ENCODE measurements at places on chromosomes 3 and 15.

DNA sequence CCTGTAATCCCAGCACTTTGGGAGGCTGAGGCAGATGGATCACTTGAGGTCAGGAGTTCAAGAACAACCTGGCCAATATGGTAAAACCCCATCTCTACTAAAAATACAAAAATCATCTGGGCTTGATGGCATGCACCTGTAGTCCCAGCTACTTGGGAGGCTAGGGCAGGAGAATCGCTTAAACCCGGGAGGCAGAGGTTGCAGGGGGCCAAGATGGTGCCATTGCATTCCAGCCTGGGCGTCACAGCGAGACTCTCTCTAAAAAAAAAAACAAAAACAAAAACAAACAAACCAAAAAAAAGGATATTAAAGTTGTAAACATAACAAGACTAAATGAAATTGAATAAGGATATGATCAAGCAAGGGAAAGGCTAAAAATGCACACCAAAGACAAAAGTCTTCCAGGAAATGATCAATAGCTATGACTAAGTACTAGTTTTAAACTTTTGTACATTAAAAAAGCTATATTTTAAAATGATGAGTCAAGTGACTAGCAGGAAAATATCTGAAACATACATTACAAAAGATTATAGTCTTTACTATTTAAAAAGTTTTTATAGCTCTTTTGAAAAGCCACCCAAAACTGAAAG is 28.6 kb downstream of the KLHL6 start:
- DNase-seq: no peak

DNA sequence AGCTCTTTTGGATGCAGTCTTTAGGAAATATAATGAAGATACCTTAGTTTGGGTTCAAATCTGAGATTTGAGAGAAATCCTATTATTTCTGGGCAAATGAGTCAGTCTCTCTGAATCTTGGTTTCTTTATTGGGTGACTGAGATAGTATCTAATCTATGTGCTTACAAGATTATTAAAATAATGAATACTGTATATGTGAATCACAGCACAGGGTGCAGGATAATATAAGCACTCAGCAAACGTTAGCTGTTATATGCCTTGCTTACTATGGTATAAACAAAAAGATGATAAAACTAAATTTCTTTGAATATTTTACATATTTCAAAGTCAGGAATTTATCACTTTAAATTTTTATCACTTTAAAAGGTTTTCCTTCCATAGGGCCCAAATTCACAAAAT is 29.6 kb downstream of the FGF7 start:
- DNase-seq: no peak

DNA sequence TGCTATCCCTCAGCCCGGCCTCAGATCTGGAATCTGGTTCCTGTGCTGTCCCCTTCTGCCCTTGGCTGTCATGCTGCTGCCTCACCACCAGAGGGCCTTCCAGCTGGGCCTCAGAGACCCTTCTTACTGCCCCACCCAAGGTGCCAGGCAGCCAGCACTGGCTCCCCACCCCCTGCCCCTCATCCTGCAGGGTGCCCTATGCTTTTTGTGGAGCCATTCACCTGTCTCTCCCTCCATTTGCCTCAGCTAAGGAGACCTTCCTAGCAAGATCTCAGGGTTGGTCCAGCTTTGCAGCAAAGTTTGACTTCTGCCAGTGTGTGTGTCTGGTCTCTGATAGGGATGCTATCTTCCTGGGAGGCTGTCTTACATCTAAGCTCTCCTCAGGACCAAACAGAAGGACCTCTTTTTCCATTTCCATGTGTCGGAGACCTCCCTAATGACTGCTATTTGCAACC is 1.9 kb upstream of the VWA5B2 start:
- peak; percentile 32 for DNase-seq

GRCh38 chr3:172140499-172141391 is 101.4 kb downstream of the FNDC3B start:
- DNase-seq: no peak

DNA sequence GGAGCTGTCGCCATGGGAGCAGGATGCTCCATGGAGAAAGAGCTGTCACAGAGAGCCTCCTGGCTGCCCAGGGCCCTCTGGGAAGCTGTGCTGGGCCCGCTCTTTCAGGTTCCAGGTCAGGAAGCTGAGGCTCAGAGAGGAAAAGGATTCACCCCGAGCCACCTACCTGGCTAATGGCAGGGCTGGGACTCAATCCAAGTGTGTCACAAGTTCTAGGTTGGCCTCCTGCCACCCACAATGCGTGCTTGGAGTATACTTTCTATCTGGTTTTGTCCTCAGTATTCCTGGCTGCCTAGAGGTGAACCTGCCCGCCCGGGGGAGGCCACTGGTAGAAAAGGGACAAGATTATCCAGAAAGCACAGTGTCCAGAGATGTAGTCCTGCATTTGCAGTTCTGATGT is 23.6 kb downstream of the FAH start:
- DNase-seq: no peak

- no peak for DNase-seq
Observed at GRCh38 chr3:119809249-119810017, 27.5 kb downstream of the NR1I2 start.

DNA sequence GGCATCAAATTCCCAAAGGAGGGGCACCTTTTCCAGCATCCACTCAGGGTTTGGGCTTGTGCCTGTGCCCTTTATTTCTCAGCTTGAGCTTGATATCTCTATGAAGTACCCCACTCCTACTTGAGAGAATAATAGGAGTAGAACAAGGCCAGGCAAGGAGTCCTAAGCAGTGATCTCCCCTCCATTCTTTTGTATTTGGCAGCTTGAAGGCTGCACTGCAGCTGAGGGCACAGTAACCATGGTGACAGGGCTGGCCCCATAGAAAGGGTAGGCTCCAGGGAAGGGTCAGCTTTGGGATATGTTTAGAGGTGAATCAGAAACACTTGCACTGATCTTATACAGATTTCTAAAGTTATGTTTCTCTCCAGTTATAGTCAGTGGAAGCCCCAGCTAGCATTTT is 145.4 kb upstream of the SLC24A5 start:
- no peak for DNase-seq

DNA sequence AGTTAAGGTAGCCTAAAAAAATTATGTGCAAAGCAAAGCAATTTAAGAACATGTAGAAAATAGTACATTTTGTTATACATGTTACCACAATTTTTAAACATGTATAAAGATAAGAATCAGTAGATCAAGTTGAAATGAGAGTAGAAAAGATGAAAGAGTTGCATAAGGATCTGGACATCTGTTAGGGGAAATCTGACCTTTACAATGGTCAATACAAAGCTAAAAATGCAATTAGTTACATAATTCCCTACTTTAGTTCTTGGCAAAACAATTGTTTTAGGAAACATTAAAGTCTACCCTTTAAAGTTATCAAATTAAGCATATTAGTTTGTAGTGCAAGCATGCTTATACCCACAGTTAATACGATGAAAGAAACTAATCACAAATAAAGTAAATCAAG is 32.7 kb downstream of the TOP2B start:
- no peak for DNase-seq

- no peak for DNase-seq
Observed at GRCh38 chr3:188861842-188862744, 309.7 kb upstream of the TPRG1 start.

DNA sequence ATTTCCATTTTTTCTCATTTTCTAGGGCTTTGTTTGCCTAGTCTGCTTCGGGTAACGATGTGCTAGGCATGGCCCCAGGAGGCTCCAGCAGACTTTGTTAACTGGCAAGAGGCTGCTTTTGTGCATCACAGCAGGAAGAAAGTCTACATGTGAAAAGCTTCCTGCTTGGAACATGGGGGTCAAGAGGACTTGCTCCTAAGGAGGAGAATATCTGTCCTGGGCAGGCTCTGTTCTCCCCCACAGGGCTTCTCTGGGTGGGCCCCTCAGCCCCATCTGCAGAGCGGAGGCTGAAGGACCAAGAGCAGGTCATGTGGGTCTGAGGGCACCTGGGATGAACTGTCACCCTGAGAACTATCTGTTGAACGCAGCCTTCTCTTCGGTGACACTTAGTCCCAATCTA is 94.7 kb downstream of the CCNL1 start:
- DNase-seq: no peak

- no peak for DNase-seq
Observed at GRCh38 chr3:130260918-130261317, 84.6 kb upstream of the COL6A5 start.

GRCh38 chr15:43748376-43748775 is 2.1 kb downstream of the PDIA3 start:
- DNase-seq: no peak

GRCh38 chr15:73608941-73609340 is 24.2 kb downstream of the NPTN start:
- no peak for DNase-seq

DNA sequence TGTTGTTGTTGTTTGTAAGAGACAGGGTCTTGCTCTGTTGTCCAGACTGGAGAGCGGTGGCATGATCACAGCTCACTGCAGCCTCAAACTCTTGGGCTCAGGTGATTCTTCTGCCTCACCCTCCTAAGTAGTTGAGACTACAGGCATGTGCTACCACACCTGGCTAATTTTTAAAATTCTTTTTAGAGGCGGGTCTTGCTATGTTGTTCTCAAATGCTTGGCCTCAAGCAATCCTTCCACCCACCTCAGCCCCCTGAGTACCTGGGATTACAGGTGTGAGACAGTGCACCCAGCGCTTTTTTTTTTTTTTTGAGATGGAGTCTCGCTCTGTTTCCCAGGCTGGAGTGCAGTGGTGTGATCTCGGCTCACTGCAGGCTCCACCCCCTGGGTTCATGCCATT is 46.7 kb downstream of the TMOD3 start:
- DNase-seq: no peak

GRCh38 chr3:123843668-123844067 is 40.5 kb downstream of the MYLK start:
- no peak for DNase-seq

Measured in OCI-M1 (cell line).